ENCODE measurements at places on chromosomes 7 and 10.

GRCh38 chr10:114680543-114681117, 22.6 kb upstream of the ABLIM1 start:
- no peak for DNase-seq

GRCh38 chr7:105307163-105307672, 81.5 kb downstream of the SRPK2 start:
- DNase-seq, result no peak

GRCh38 chr10:83994325-83994724, 145.0 kb upstream of the GHITM start:
- no peak for DNase-seq

GRCh38 chr10:17409170-17409733, 45.1 kb downstream of the ST8SIA6 start:
- no peak for DNase-seq

DNA sequence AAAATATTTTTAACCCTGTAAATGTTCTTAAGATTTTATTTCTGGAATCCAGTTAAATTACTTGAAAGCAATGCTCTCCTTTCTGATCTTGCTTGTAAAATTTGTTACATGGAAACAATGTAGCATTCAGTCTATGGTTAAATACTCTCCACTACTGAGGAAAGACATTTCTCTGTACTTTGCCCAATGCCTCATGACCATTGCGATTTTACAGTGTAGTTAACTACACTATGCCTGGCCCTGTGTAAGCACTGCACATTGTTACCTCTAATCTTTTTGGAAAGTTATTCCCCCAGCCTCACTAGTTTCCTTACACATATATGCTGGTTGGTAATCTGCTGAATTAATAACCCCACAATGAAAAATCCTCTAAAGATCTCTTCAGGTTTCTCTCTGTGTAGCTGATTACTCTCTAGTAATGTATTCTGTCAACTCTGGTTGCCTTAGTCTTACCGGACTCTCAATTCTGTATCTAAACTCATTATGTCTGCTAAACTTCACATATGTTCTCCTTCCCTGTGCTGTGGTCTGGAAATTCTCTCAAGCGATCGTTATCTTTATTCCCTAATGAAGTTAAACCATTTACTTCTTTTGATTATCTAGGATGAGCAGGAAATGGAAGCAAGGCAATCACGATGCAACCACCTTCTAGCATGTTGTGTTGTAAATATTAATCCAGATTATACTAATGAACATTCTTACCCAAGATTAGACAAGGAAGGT, 58.7 kb upstream of the TMEM106B start:
- DNase-seq, result no peak

DNA sequence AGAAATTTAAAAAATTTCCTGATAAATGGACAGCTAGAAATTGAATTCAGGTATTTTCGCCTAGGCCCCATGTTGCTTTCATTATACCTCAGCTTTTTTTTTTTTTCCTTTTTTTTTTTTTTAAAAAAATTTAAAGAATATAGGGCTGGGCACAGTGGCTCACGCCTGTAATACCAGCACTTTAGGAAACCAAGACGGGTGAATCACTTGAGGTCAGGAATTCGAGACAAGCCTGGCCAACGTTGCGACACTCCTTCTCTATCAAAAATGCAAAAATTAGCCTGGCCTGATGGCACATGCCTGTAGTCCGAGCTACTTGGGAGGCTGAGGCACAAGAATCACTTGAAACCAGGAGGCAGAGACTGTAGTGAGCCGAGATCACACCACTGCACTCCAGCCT, 334.0 kb downstream of the SORCS1 start:
- no peak for DNase-seq

All from GM10248 (cell line).